NCI-H2171 (cell line): ENCODE measurements at places on chromosomes 4 and X.

DNA sequence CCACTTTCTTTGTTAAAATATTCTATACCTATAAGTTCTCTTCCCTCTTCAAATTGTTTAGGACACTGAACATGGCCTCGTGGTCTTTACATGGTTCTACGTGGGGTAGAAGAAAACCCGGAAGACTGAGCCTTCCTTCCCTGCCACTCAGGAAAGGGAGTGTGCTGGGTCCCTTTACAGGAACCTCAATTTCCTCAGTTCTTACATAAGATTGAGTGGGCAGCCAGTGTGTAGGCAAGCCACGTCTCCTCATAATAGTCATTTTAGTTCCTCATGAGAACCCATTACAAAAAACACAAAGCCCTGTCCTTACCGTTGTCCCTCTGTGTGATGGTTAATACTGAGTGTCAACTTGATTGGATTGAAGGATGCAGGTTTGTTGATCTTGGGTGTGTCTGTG, 28.7 kb upstream of the SMIM10L2A start:
- DNase-seq: no peak

- DNase-seq: no peak
These were observed 56.3 kb upstream of the STOX2 start for GRCh38 chr4:183848805-183849204.

DNA sequence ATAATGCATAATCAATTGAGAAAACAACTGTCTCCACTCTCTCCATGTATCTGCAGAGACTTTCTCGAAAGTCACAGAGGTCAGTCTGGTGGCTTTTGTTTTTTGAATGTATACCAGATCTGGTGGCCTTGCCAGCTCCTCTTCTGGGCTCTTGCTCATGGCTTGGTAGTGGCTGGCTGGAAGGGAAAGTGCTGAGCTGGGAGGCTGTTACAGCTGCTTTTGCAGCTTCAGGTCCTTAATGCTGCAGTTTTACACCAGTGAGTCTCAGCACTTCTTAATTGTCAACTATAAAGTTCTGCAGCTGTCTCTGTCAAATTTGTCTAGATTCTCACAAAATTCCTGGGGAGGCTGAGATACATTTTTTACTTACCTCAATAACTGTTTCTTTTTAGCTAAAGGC, 390.0 kb downstream of the GRXCR1 start:
- DNase-seq: no peak

DNA sequence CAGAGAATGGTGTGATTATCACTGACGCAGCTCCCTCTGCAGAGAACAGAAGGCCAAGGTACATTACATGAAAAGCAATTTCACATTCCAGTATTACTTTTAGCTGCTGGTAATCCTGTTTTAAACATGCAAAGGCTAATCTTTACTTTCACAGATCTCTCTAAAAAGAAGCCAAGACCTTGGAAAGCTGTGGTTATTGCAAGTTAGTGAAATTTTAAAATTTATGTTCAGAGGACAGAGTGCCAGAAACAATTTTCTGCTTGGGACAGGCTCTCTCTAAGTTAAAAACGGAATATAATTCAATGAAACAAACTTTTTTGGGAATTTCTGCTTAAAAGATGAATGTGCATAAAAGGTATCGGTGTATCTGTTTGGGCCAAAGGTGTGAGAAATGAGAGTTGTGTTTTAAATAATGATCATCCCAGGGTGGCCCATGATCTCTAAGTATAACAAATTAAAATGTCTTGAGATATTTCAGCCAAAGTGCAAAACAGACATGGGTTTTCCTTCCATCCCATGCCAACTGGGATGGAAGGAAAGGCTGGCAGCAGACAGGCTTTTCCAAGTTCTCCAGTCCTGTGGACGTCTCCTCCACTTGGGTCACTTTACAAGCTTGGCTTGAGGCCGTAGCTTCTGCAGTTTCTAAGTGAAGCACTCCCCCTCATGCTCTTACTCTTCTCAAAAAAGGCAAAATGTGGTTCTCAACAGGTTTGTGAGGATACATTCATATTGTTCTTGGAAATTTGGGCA, 118.0 kb downstream of the DRD5 start:
- DNase-seq: no peak

GRCh38 chr4:158714937-158715336, 8.3 kb downstream of the PPID start:
- no peak for DNase-seq

DNA sequence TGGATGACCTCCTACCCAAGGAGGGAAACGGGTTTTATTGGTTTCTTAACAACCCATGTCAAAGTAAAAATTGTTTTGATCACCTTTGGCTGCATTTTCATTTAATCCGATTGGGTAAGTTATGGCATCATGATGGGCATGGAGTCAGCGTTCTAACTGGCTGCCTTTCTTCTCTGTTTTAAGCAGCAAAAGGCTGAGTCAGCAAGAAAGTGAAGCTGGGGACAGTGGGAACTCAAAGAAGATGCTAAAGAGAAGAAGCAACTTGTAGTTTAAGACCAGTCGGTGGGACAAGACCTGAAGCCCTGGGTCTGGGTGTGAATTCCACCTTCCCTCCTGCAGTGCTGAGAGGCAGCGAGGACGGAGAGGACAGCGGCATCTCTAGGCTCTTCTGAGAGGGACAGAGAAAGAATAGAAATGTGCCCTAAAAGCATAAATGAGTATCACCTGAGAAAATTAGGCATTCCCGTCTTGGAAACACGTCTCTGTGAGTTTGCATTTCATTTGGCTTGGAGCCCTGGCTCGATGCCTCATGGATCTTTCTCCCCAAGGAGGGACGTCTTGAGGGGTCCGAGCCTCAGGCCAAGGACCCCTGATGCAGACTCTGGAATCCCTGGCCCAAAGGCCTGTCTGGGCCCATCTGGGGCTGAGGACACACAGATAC, 82.0 kb downstream of the CRMP1 start:
- DNase-seq: no peak

DNA sequence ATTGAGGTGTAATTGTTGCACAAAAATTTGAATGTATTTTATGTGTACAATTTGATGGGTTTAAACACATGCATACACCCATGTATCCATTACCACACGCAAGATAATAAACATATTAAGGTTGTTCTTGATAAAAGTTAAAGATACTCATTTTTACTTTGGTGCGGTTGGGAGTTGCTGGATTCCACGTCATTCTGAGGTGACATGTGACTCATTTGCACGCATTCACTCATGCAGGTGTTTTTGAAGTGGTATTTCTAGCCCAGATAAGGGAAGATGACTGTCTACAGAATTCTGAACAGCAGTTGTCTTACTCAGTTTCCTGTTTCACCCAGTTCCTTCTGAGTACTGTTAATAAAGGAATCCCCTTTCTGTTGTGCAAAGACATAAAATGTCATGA, 142.0 kb downstream of the RTL3 start:
- DNase-seq: no peak

GRCh38 chrX:125953814-125954213, 212.3 kb downstream of the DCAF12L2 start:
- DNase-seq: peak; percentile 67

DNA sequence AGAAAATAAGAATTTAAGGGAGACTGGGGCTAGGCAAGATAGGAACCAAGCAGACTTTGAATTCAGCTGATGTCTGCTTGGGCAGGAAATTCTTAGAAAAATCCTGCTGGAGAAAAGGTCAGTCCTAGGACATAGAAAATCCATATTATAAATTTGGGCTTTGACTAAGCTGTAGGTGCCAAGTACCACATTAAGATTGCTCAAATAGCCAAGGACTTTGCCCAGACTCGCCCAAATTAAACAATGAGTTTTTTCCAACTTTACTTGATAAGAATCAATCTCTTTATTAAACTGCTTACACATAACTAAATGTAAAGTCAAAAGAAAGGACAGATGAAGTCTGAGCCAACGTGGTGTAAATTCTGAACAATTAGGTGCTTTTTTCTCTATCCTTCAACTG, 95.4 kb downstream of the FUNDC1 start:
- DNase-seq: no peak

- DNase-seq: no peak
These were observed 23.9 kb downstream of the STIM2 start for GRCh38 chr4:26884486-26884988.

GRCh38 chrX:7351926-7352325, 204.0 kb upstream of the PUDP start:
- no peak for DNase-seq

DNA sequence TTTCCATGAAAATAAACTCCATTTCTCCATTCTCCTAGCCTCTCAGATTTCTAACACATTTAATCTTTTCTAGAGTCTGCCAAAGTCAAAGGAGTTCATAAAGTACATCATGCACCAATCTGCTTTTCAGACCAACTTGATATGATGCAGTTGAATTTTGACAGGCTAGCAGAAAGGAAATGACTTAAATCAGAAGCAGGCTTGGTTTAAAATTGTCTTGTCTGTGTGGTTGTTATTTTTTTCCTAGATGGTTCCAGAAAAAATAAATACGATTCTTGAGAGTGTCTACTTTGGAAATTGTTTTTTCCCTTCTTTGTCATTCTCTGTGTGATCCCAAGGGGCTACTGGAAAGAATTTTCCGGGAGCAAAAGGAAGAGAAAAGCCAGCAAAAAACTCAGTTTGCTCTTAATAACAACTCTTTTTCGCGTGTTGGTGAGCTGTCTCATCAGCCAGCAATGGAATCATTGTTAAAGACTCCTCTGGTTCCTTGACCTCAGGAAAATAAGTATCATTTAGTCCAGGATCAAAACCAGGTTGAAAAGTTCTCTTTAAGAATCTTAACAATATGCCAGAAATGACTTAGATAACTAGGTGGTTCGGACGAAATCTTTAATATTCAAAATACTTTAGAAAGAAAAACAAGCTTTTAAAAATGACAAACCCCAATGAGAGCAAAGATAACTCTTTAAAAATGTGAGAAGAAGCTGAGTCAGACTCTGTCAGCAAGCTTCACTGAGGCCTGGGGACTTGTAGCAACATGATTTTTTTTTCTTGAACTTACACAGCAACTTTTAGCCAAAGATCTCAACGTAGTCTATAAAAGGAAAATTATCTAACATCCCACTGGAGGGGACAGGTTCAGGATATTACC, 49.7 kb upstream of the GAB1 start:
- no peak for DNase-seq

GRCh38 chrX:136227948-136228838, 23.0 kb downstream of the MAP7D3 start:
- DNase-seq: no peak

GRCh38 chr4:183342541-183343533, 20.6 kb upstream of the CLDN24 start:
- DNase-seq: no peak

- no peak for DNase-seq
These were observed 70.4 kb upstream of the AGA start for GRCh38 chr4:177512646-177513045.

- DNase-seq: no peak
These were observed 6.7 kb upstream of the HGFAC start for GRCh38 chr4:3434881-3435685.

DNA sequence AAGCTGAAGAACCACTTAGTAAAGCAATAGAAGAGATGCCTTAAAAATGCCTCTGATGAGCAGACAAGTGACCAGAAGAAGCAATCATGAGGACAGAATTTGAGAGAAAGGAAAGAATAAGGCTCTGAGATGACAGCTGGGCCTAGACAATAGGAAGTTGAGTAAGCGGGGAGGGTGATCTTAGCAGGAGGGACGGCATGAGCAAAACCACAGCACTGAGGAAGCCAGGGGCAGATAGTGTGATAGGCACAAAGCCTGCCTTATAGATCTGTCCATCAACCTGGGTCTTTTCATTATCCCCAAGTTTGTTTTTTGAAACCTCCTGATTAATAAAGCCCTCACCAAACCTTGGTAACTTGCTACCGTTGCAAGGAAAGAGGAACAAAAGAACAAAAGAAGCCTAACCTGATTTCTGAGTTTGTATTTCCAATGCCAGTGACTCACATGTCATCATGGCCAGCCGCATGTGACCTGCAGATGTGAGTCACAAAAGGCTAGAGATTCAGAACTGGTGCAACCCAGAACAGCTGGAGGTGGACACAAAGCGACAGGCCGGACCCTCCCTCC, 55.7 kb upstream of the PPARGC1A start:
- no peak for DNase-seq

DNA sequence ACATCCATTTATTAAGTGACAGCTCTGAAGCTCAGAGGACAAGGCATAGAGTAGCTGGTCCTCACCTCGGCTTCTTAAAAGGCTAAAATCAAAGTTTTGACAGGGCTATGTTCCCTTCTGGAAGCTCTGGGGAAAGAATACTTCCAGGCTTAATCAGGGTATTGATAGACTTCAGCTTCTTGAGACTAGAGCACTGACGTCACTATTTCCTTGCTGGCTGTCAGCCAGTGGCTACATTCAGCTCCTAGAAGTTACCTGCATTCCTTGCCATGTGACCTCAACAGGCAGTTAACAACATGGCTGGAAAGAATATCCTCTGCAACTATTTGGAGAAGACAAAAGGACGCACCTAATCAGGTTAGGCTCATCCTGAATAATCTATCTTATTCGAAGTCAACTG, 1144.8 kb downstream of the ADGRL3 start:
- DNase-seq: no peak

GRCh38 chr4:5992828-5993321, 25.4 kb downstream of the C4orf50 start:
- DNase-seq: no peak

DNA sequence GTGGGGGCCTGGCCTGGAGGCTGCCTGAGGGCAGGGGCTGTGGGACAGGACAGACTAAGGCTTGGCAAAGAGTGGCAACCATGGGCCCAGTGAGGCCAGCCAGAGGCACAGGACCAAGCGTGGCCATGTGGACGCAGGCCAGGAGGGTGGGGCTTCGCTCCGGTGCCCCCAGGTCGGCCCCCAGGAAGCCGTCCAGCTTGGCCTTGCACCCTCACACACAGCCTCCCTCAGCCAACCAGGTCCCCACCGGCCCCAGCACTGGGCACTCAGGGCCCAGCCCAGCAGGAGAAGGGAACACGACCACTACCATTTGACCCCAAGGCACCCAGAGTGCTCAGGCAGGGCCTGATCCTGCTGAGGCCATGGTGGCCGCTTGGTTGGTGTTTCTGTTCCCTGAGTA, 57.2 kb downstream of the FAM53A start:
- no peak for DNase-seq

DNA sequence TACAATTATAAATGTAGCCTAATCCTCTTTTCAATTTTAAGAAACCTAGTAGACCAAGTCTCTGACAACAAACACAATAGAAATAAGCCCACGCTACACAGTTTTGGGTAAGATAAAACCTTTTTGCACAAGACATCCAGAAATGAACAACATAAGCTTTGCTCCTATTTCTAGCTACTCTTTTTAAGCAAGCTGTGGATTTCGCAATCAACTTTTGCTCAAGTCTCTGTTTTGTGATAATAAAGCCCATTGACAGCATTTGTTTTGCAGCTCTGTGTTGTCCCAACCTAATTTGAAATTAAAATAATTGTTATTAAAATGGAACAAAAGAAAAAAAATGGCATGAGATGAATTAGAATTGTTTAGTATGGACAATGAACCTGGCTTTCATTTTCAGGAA, 287.9 kb upstream of the PUDP start:
- no peak for DNase-seq

GRCh38 chrX:152155766-152156310, 17.5 kb upstream of the MAGEA10 start:
- DNase-seq: no peak

- DNase-seq: no peak
These were observed 25.1 kb downstream of the OCRL start for GRCh38 chrX:129565046-129565650.

GRCh38 chr4:61223385-61223784, 23.3 kb downstream of the ADGRL3 start:
- DNase-seq: no peak

GRCh38 chr4:57182132-57182874, 72.1 kb upstream of the IGFBP7 start:
- DNase-seq: no peak
